ENCODE measurements at places on chromosomes 1 and 21.

GRCh38 chr1:72830606-72831390 is 548.5 kb upstream of the NEGR1 start:
- no peak for DNase-seq

GRCh38 chr1:25501235-25502058 is 42.0 kb upstream of the LDLRAP1 start:
- DNase-seq, result no peak

DNA sequence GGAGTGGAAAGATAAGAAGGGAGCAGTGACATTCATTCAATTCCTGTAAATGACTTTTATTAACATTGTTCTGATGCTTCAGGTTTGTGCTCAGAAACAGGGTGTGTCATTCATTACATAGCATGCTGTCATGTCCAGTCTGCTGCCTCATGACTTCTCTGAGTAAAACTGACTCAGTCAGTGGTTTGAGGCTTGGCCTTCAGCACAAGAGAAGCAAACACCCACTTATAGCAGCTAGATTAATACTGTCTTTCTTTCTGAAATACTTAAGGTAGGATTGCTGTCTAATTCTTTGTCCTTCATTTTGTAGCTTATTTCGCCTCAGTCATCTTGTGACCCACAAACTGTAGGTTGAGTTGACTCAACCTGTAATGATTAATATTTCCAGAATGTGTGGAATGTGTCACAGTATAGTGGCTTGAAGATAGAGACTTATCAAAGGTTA is 32.9 kb downstream of the RASAL2 start:
- no peak for DNase-seq

- no peak for DNase-seq
Measured at GRCh38 chr1:211684331-211684730, 8.9 kb upstream of the NEK2 start.

DNA sequence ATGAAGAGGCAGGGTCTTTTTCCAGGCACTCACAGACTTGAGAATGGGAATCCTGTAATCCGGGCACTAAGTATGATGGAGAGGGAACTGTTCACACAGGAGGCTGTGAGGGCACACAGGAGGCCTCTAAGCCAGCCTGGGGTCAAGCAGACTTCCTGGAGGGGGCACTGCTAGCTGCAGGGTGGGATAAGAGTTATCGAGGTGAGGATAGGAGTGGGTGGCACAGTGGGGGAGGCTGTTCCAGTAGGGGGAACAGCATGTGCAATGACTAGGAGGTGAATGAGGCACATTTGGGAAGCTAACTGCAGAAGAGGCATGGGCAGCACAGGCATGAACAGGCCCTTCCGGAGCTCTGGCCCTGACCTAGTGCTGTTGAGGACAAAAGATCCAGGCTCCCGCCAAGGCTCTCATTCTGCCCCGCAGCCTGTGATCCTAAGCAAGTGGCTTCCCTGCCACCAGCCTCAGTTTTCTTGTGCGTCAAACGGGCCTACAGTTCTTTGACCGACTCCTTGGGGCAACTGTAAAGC is 216.7 kb downstream of the TRABD2B start:
- no peak for DNase-seq

DNA sequence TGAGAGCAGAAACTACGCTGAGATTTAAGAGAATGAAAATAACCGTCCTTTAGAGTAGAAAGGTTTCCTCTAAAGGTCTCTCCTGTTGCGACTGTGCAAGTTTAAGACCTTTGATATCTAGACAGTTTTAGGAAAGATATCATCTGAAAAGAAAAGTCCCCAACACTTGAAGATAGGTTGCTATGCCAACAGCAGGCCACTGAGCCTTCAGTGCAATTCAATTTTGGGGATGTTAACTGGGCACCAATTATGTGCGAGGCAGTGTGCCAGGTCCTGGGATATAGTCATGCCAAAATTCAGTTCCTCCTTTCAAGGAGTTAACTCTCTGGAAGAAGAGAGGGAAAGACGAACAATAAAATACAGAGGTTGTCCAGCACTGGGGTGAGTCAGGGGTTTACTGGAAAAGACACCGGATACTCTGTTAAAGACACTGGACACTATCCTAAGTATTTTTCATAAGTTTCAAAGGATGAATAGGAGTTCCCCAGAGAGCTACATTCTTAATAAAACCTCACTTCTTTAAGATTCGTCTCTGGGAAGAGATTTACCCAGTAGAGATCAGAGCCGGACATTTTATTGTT is 25.5 kb upstream of the ZNF281 start:
- DNase-seq, result no peak

GRCh38 chr1:167429612-167430011 is 88.7 kb downstream of the CD247 start:
- DNase-seq, result no peak

- no peak for DNase-seq
Measured at GRCh38 chr21:46557919-46558392, 46.9 kb downstream of the S100B start.

- DNase-seq, result no peak
Measured at GRCh38 chr1:44775930-44776729, 790 bp downstream of the RPS8 start.

GRCh38 chr1:103529746-103530145 is 4.2 kb downstream of the RNPC3 start:
- DNase-seq, result peak; percentile 31

GRCh38 chr1:246460406-246460805 is 46.7 kb downstream of the SMYD3 start:
- no peak for DNase-seq

DNA sequence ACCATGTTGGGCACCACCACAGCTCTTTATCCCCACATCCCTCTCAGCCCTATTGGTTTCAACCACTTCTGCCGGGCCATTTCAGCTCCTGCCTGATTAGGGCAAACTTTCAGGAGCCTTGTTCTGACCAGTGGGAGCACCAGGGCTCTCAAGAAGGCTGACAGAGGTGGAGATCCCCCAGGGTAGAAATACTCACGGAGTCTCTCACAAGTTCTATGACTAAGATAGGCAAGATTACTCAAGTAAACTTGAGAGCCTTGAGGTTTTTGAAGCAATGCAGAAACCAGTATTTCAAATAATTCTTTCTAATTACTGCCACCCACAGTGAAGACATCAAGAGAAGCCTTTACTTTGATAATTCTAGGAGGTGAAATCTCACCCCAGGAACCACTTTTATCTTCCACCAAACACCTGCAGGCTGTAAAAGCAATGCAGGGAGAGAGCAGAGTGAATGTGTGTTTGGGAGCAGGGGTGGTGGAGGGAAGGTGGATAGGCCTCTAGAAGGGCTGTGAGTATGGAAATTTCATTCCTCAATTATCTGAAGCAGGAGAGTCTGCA is 6.6 kb upstream of the PTCH2 start:
- no peak for DNase-seq

Measured in stimulated activated CD4-positive, alpha-beta T cell treated with anti-CD3 and anti-CD28 coated beads, TNF-alpha, amount 100 ng/mL, for 24 hours (primary cell).